ENCODE measurements at places on chromosomes 2 and 18. TPM values are rescaled to one million over a fixed set of nuclear protein-coding genes. Genes with fewer than 3 reads are reported as not detected.

DNA sequence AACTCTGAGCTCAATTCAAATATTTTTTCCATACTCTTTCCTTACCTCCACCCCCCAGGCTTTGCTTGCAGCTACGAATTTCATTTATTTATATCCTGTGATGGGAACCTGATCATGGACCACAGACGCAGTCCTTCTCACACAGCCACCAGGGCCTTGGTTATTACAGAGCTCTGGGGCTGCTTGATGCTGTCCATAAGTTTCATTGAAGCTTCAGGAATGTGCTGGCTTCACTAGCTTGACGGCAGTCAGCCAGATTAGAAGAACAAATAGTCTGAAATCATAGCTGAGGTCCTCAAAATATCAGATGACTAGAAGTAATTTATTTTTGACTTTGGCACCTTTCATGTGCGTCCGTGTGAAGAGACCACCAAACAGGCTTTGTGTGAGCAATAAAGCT lies 104.9 kb downstream of the VWA3B start:
- H3K27me3 ChIP-seq: no peaks in the 10 kb centered on the region
- H3K4me1 ChIP-seq: no peaks in the 10 kb centered on the region
- no peak overlapping the region for H3K27ac ChIP-seq
- H3K4me3 ChIP-seq: no peak overlapping the region

DNA sequence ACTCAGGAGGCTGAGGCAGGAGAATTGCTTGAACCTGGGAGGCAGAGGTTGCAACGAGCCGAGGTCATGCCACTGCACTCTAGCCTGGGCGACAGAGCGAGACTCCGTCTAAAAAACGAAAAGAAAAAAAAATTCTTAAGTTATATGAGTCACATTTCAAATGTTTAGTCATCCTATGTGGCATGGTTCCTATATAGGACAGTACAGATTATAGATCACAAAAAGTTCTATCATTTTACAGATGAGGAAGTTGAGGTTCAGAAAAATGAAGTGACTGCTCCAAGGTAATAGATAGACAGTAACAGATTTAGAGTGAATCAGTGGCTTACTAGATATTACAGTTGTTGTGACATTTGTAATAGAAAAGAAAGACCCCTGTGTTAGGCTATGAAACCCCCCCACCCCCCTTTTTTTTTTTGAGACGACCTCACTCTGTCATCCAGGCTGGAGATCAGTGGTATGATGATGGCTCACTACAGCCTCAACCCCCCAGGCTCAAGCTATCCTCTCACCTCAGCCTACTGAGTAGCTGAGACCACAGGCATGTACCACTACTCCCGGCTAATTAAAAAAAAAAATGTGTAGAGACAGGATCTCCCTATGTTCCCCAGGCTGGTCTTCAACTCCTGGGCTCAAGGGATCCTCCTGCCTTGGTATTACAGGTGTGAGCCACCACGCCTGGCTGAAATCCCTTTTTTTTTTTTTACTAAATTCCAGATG lies 22.7 kb downstream of the PTPN4 start:
- no peaks in the 10 kb centered on the region for H3K36me3 ChIP-seq
- H3K27me3 ChIP-seq: no peaks in the 10 kb centered on the region
- H3K4me1 ChIP-seq: peaks cover 41% of the 10 kb centered on the region
- no peak for DNase-seq
- no peak overlapping the region for H3K4me3 ChIP-seq

GRCh38 chr18:70288171-70288850 lies 534 bp upstream of the SOCS6 start:
- peak overlapping the region; percentile 80 for H3K4me3 ChIP-seq
- H3K36me3 ChIP-seq: no peaks in the 10 kb centered on the region
- H3K27me3 ChIP-seq: no peaks in the 10 kb centered on the region
- H3K4me1 ChIP-seq: peaks cover 57% of the 10 kb centered on the region
- peak; percentile 52 for DNase-seq

- DNase-seq: peak; percentile 5
- no peaks in the 10 kb centered on the region for H3K4me1 ChIP-seq
- H3K36me3 ChIP-seq: peaks cover 4% of the 10 kb centered on the region
- no peak overlapping the region for H3K4me3 ChIP-seq
- no peaks in the 10 kb centered on the region for H3K27me3 ChIP-seq
Observed at GRCh38 chr2:240619506-240620148, 5.7 kb upstream of the GPR35 start.

GRCh38 chr2:11705063-11705462 lies 35.1 kb upstream of the NTSR2 start:
- H3K4me1 ChIP-seq: peaks cover 1% of the 10 kb centered on the region
- no peak overlapping the region for H3K4me3 ChIP-seq
- H3K27ac ChIP-seq: no peak overlapping the region
- no peaks in the 10 kb centered on the region for H3K27me3 ChIP-seq

ATP5MC3 gene
- total RNA-seq: 1,059 TPM

DNA sequence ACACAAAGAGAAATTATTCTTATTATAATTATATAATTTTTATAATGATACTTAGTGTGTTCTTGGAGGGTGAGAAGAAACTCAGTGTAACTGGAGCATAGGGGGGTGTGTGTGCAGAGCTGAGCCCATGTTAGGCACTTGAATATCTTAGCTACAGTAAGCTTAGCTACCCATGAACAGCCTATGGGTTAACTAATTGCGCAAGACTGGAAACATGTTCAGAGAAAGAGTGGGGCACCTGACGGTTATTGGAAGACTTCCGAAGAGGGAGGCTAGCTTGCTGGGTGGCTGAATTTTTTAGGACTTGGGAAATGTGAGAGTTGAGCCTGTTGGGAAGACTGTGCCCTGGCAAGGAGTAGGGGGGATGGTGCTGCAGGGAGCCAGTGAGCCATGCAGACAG lies 229.2 kb downstream of the SLC4A3 start:
- peaks cover 8% of the 10 kb centered on the region for H3K27me3 ChIP-seq
- peaks cover 7% of the 10 kb centered on the region for H3K4me1 ChIP-seq
- H3K4me3 ChIP-seq: no peak overlapping the region
- H3K36me3 ChIP-seq: no peaks in the 10 kb centered on the region
- DNase-seq: no peak

DNA sequence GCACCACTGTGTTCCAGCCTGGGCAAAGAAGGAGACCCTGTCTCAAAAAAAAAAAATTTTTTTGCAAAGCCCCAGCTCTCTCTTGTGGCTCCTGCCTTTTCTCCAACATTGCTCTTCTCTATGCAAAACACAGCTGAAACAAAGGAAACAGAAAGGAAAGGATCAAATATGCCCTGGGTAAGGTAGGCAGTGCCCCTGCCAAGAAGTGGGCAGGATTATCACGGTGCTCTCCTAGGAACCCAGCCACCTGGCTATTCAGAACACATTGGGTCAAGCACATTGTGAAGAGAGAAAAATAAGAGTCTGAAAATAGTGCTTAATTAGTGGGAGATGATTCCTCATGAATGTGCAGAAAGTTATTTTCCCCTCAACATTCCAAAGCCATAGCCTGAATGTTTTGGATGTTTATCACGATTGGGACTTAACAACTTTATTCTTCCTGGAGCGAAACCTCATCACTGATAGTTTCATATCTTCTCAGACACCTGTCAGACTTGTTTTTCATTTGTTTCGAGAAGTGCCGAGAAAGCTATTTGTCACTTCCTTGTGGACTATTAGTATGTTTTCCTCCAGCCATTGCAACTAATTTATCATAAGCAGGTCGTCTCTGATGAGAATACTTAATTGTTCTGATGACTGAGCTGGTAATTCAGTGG lies 42.7 kb upstream of the RPL31 start:
- H3K36me3 ChIP-seq: no peaks in the 10 kb centered on the region
- no peak for DNase-seq
- H3K4me1 ChIP-seq: peaks cover 59% of the 10 kb centered on the region
- no peak overlapping the region for H3K4me3 ChIP-seq
- H3K27me3 ChIP-seq: no peaks in the 10 kb centered on the region

- no peak overlapping the region for H3K4me3 ChIP-seq
- no peaks in the 10 kb centered on the region for H3K27me3 ChIP-seq
- DNase-seq: no peak
Observed at GRCh38 chr2:113169002-113169530, 4.7 kb upstream of the PSD4 start.

FEV gene
- total RNA-seq: not detected

DUSP19 gene
- 11.4 TPM for total RNA-seq

ZNF521 gene
- total RNA-seq: 10.3 TPM

DNA sequence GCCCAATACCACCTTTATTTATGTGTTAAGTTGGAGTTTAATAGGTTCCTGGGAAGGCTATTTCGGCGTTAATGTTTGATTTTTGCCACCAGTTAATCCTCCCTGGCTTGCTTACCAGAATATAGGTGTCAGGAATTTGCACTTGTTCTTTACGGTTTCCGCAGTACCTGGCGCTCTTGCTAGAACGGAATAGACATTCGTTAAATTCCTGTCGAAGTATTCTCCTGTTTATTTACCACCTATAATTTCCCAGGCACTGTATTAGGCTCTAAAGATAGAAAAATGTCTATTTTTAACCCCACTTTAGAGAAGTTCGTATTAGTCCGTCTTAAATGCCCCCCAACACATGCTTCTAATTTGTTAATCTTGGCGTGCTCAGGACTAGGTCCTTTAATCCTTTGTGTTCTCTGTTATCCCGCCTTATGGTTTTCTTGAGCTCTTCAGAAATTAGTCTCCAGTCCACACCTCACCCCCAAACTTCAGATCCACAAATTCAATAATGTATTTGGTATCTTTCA lies 575 bp downstream of the CCDC150 start:
- H3K4me1 ChIP-seq: peaks cover 7% of the 10 kb centered on the region
- peak overlapping the region; percentile 43 for H3K27ac ChIP-seq
- no peaks in the 10 kb centered on the region for H3K27me3 ChIP-seq
- no peak for DNase-seq
- H3K36me3 ChIP-seq: no peaks in the 10 kb centered on the region
- H3K4me3 ChIP-seq: peak overlapping the region; percentile 70

GRCh38 chr18:45066886-45067285 lies 386.2 kb downstream of the SETBP1 start:
- no peaks in the 10 kb centered on the region for H3K27me3 ChIP-seq
- peak; percentile 21 for DNase-seq
- peaks cover 36% of the 10 kb centered on the region for H3K4me1 ChIP-seq
- H3K27ac ChIP-seq: no peak overlapping the region
- H3K4me3 ChIP-seq: no peak overlapping the region

DNA sequence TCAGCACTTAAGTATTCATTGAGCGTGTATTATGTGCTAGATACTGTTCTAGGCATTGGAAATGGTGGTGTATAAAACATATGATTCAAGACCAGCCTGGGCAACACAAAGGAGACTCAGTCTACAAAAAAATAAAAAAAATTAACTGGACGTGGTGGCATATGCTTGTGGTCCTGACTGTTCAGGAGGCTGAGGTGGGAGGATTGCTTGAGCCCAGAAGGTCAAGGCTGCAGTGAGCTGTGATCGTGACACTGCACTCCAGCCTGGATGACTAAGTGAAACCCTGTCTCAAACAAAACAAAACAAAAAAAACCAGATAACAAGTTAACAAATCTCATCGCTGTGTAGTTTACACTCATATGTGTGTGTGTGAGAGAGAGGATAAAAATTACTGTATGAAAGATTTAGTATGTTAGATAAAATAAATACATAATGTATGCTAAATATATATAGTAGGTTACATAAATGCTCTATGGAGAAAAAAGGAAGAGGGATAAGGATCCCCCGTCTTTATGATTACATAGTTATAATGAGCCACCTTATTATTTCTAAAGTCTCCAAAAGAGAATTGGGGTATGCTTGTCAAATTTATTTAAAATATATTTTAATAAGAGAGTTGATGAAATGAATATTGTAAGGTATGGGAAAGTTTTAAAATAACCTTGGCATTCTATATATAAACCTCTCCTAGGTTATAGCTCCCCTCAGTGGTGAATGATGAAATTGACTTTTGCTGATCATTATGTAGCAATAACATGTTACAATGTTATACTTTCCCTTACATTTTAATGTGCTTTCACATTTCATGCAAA lies 69.2 kb downstream of the EHBP1 start:
- no peaks in the 10 kb centered on the region for H3K36me3 ChIP-seq
- DNase-seq: no peak
- H3K27me3 ChIP-seq: no peaks in the 10 kb centered on the region
- no peak overlapping the region for H3K27ac ChIP-seq
- H3K4me3 ChIP-seq: no peak overlapping the region
- H3K4me1 ChIP-seq: peaks cover 4% of the 10 kb centered on the region

SERPINB8 gene
- 2.3 TPM for total RNA-seq

ATP6V1B1 gene
- total RNA-seq: not detected

C18orf63 gene
- total RNA-seq: not detected

GRCh38 chr2:240502059-240502429 lies 55.7 kb downstream of the ANKMY1 start:
- DNase-seq: no peak
- no peak overlapping the region for H3K27ac ChIP-seq
- no peaks in the 10 kb centered on the region for H3K27me3 ChIP-seq

GRCh38 chr2:122692400-122693083 lies 937.1 kb downstream of the TSN start:
- no peaks in the 10 kb centered on the region for H3K36me3 ChIP-seq
- no peak for DNase-seq
- H3K4me3 ChIP-seq: no peak overlapping the region
- no peaks in the 10 kb centered on the region for H3K4me1 ChIP-seq
- no peaks in the 10 kb centered on the region for H3K27me3 ChIP-seq
- H3K27ac ChIP-seq: no peak overlapping the region

MEP1B gene
- total RNA-seq: not detected

CARF gene
- 8.1 TPM for total RNA-seq

DNA sequence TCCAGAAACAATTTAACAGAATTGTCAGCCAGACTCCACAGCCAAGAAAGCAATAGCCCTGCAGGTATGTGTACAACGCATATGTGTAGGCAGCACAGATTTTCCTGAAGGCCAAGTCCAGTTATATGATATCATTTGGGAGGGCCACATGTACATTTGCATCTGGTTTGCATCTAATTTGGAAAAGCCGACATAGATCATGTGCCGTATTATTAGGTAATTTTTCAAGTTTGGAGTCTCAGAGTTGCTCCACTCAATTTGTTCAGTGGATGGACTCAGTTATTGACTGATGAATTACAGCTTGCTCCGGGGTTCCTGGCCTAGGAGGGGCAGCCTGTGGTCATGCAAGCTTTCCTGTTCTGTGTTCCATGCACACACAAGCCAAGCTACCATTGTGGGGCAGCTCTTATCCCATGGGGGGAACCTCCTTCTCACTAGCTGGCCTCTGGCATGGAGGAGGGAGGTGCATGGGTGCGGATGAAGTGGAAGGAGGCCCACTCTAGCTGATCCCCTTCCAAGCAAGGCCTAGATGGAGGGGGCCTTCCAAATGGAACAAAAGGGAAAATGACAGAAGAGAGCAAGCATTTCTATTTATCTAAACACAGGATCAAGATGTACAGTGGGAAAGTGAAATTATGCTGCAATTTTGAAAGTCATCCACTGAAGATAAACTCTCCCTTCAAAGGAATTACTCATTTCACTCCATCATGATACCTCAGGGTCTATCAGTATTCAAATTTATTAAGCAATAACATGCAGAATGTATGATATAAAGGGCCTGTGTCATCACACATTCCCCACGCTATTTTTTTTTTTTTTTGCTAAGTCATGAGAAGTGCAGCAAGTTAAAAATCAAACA lies 202.6 kb upstream of the SMAD2 start:
- peaks cover 15% of the 10 kb centered on the region for H3K27me3 ChIP-seq
- H3K4me1 ChIP-seq: peaks cover 21% of the 10 kb centered on the region
- H3K27ac ChIP-seq: no peak overlapping the region

APCDD1 gene
- total RNA-seq: 38.0 TPM

OTOS gene
- total RNA-seq: not detected

LCT gene
- total RNA-seq: not detected

- H3K4me1 ChIP-seq: no peaks in the 10 kb centered on the region
- no peak for DNase-seq
- H3K27me3 ChIP-seq: peaks cover 19% of the 10 kb centered on the region
- no peak overlapping the region for H3K27ac ChIP-seq
- no peak overlapping the region for H3K4me3 ChIP-seq
Observed at GRCh38 chr2:71784734-71785511, 331.6 kb downstream of the DYSF start.

GRCh38 chr2:173815772-173816171 lies 149.4 kb downstream of the SP3 start:
- DNase-seq: no peak
- no peak overlapping the region for H3K4me3 ChIP-seq
- H3K27me3 ChIP-seq: peaks cover 38% of the 10 kb centered on the region
